ENCODE measurements at places on chromosomes 13 and 19.

DNA sequence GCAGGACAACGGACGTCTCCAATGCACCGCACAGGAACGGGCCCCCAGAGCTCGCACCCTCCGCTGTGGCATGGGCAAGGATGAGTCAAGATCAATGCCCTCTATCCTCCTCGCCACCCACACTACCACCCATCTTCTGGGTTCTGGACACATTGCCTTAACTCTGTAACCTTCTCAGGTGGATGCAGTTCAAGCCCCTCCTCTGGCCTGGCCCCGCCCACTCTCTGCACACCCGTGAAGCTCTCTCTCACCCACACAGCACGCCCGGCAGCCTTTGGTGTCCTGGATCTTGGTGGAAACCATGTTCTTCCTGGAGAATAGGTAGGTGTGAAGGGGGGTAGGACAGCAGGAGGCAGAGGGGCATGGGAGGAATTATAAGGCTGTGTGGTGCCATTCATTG is 20.7 kb downstream of the MAP4K1 start:
- DNase-seq: no peak

DNA sequence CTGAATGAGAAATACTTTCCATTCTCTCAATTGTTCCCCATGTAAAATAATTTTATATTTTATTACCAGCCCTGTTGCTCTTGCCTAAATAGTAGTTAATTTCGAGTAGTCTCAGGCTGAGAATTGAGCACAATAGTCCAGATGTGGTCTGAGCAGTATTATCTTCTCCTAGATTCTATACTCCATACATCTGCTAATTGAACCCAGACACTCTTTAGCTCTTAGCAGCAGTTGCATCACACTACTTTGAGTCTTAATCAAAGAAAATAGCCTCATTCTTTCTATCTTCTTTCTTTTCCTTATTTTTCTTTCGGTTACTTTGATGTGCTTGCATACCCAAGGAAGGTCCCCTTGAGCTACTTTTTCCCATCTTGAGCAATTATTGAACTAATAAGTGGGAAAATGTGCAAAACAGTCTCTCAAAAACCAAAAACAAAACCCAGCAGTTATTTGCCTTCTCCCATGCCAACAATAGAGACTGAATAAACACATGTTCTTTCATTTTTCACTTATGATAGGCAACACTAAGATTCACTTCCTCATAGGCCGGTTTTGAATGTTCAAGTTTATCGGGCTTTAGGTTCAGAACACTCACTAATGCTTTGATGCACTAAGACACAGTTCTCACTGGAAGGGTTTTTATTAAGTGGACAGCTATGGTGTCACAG is 204.5 kb downstream of the POU4F1 start:
- DNase-seq: no peak

GRCh38 chr13:78620936-78621470 is 17.7 kb upstream of the POU4F1 start:
- DNase-seq: no peak

- no peak for DNase-seq
Measured at GRCh38 chr19:50962245-50962644, 7.1 kb downstream of the KLK6 start.

DNA sequence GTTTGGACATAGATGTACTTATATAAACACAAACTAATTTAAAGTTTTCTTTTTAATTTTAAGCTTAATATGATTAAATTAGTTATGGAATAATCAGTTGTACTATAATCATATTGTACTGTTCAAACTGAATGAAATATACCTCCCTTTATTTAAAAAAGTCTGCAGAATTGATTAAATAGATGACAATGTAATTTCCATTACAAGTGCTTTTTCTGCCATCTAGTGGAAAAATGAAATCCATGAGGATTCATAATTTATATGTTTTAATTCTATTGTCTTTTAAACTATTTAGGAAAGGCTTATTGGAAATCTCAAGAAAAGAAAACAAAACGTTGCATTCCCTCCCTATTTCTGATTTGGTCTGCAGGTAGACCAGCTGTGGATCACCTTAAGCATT is 30.9 kb downstream of the MZT1 start:
- no peak for DNase-seq

GRCh38 chr13:85700906-85701305 is 98.3 kb downstream of the SLITRK6 start:
- no peak for DNase-seq

DNA sequence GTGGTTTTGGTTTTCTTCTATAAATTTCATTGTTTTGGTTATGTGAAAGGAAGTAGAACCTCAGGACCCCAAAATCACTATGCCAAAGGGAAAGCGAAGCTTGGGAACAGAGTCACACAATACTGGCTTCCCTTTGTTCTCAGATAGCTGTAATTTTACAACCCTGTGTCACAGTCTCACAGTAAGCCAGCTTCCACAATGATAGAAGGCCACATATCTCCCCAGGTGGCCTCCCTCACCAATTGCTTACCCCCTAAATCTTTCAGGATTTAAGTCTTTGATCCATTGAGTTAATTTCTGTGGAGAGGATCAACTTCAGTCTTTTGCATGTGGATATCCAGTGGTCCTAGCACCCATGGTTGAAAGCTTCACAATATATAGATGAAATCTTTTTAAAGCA is 58.7 kb downstream of the SLC15A1 start:
- no peak for DNase-seq

- no peak for DNase-seq
Measured at GRCh38 chr13:110270507-110270906, 36.5 kb downstream of the COL4A1 start.

GRCh38 chr19:43464134-43464775 is 1.2 kb downstream of the LYPD3 start:
- peak; percentile 78 for DNase-seq

- peak; percentile 63 for DNase-seq
Measured at GRCh38 chr13:31424130-31424729, 224.5 kb downstream of the B3GLCT start.

- no peak for DNase-seq
Measured at GRCh38 chr19:55464662-55465054, at the start of gene C19orf85. TSS of gene C19orf85 (minus strand) at chr19:55464751. CDS start at chr19:55464554, 197 bp downstream.

DNA sequence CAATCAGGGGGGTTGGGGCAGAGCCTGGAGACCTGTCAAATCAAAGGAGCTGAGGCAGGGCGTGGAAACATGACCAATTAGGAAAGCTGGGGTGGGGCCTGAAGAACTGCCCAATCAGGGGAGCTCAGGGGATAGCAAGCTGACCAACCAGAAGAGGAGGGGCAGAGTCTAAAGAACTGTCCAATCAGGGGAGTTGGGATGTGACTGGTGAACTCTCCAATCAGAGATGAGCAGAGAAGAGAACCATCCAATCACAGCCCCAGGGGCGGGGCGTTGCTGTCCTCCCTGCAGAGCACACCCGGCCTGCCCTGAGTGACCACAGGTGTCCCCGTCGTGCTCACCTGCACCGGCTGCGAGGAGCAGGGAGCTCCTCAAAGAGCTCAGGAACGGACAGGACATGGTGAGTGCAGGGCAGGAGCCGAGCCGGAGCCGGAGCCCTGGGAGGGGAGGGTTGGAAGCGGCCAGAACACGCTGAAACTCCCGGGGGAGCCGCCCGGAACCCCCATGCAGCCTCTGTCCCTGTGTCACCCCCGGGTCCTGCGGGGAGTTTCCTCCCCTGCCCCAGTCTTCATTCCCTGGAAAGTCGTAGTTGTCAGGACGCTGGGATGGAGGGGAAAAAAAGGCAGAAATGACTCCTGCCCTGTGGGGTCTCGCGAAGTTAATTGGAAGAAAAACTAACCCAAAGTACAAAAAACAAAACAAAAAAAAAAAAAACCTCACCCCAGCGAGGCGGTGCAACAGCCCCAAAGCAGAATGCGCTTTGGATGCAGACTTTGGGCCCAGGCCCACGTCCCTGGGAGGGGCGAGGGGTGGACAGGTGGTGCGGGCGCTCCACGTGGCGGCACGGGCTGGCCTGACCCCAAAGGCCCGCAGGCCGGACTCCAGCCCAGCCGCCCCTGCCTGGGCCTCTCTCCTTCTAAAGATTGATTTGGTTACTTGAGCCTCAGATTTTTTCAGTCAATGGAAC is at the start of gene ZNF556:
ZNF556 (plus strand) TSS at position 311 of the 967 bp plus-strand sequence; CDS start at position 398, 87 bp downstream.
- DNase-seq: no peak

DNA sequence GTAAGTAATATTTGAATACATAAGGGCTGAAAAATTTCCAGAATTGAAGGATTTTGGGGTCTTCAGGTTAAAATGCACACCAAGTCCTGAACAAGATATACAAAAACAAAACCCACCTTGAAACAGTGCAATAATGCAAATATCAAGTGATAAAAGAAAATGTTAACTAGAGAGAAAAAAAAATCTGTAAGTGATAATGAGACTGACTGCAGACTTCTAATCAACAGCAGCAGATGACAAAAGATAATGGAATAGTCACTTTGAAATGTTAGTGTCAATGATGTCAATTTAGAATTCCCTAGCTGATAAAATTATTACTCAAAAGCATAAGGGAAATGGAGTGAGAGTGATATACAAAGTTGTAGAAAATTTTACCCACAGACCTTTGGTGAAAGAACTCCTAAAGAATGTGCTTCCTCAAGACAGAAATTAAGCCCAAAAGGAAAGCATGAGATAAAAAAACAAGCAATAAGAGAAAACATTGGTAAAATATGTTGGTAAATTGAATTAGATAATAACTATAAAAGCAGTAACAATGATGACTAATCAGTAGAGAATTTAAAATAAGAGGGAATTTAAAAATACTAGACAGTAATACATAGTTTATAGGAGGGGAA is 12.4 kb upstream of the DGKH start:
- DNase-seq: no peak

GRCh38 chr13:95236774-95237173 is 64.5 kb downstream of the ABCC4 start:
- no peak for DNase-seq

DNA sequence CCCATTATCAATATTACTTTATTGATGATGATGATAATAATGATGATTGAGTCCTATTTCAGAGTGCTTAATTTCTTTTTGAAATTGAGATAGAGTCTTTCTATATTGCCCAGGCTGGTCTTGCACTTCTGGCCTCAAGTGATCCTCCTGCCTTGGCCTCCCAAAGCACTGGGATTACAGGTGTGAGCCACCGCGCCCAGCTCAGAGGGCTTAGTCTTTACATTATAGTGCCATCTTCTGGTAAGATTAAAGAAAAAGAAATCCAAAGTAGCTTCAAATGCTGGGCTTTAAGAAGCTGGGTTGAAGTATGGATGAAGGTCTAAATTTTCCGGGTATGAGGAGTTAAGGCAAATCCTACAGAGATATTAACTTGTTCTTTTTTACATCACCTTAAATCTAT is 3.4 kb upstream of the ZNF333 start:
- DNase-seq: peak; percentile 39

DNA sequence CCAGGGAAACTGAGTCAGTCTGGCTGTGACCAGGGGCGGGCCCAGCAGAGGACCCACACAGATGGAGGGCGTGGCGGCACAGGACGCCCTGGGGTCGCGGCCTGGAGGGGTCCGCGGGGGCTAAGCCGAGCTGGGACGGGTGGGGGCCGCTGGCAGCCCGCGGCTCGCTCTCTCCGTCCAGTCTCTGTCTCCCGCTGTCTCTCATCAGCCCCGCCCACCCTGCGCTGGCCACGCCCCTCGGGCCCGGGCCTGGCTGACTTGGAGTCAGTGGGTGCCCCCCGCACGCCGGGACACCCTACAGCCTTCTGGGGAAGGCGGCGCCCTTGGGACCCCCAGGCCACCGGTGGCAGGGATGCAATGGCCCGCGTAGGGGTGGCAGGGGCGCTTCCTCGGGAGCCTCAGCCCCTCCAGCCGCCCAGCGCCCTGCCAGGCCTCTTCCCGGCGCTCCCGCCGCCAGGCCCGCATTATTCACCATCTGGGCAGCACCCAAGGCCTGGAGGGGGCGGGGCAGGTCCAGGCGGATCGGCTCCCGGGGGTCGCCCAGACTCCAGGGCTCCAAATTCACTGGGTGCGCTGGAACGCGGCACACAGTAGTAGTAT is at the start of gene TBXA2R:
TBXA2R (minus strand) TSS at position 186 of the 600 bp plus-strand sequence. CDS start 6,241 bp downstream, outside the sequence.
- peak; percentile 82 for DNase-seq

- DNase-seq: no peak
Measured at GRCh38 chr19:31947436-31948115, 397.8 kb upstream of the ZNF507 start.

DNA sequence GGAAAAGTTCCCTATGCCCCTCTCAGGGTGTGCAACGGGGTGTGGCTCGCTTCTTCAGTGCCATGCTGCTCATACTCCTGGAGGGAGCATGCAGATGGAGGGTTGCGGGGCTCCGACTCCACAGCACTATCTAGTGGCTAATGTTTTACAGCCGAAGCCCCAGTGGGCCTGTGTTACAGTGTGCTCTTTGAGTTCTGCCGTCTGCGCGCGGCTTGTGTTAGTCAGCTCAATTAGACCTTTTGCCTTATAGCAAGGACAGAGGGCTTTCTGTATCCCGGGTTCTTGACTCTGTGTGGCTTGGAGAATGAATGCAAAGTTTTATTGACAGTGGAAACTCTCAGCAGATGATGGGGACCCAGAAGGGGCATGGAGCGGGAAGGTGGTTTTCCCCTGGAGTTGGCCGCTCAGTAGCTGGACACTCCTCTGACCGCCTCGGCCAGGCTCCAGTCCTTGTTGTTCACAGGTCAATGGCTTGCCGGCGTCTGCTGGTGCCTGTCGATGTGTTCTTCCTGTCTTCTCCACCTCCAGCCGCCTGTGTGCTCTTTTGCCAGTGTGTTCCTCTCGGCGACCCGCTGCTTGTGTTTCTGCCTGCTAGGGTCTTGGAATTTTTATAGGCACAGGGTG is 383.4 kb downstream of the LMO7 start:
- no peak for DNase-seq

DNA sequence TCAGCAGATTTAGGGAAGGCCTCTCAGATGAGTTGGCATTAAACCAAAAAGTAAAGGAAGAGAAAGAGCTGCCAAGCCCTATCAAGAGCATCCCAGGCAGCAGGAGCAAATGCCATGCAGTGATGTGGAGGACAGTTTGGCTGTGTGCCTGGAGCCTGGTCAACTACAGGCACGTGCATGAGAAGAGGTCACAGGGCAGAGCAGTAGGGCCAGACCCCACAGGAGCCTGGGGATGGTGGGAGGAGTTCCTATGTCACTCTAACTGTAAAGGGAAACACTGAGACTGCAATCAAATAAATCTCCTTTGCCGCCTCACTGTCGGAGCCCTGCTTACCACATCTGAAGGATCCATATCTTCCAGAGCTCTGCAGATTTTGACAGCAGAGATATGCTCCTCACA is 240.5 kb downstream of the ENOX1 start:
- DNase-seq: no peak

GRCh38 chr13:75224053-75224742 is 257.8 kb downstream of the TBC1D4 start:
- DNase-seq: no peak

DNA sequence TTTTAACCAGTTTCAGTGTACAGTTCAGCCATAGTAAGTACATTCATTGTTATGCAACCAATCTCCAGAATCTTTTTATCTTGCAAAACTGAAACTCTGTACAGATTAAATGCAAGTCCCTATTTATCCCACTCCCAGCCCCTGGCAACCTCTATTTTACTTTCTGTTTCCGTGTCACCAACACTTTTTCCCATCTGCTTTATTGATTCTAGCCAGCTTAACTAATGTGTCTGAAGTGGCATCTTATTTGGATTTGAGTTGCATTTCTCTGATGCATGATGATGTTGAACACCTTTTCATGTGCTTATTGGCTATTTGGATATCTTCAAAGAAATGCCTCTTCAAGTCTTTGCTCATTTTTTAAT is 18.9 kb downstream of the SPATA13 start:
- DNase-seq: no peak

- DNase-seq: no peak
Measured at GRCh38 chr13:31418186-31418585, 218.4 kb downstream of the B3GLCT start.
